ENCODE measurements at places on chromosomes 4 and X.

DNA sequence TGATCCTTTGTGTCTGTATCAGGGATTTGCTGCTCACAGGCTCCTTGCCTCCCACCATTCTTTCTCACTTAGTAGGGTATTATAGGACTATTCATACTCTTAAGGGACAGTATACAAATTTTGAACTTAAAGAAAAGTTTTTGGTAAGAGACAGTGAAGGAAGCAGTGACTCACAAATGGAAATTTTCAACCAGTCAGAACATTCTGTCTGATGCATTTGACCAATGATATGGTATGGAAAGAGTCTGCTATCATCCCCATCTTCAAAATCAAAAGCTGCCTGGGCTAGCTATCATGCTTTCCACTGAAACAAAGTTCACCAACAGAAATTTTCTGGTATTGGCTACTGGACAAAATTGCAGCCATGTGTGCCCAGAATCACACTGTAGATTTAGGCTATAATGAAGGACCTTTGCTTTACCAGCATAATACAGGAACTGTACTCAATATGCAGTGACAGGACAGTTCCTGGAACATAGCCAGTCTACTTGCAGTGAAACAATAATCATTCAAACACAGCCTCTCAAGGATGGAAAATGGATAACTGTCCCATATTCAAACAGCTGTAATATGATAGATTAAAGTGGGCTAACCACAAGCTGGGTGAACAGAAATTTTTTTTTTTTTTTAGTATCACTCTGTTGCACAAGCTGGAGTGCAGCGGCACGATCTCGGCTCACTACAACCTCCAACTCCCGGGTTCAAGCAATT lies 109.0 kb upstream of the ACSL4 start:
- no peak for DNase-seq

DNA sequence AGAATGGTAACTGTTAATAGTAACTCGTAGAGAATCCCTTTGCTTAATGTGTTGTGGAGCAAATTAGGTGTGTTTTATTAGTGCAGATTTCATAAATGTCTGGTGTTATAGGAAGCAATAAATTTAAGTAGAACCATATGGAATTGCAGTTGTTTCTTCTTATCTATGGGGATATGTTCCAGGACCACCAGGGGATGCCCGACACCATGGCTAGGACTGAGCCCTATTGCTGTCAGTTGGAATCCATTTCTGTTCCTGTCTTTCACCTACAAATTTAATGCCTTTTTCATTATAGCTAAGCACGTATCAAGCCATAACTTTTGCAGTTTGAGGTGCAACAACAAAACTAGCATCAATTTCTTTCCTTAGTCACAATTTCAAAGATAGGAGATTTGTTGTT lies 72.5 kb downstream of the DDIT4L start:
- DNase-seq = no peak

GRCh38 chr4:179872755-179873154 lies 2370.4 kb upstream of the TENM3 start:
- no peak for DNase-seq

DNA sequence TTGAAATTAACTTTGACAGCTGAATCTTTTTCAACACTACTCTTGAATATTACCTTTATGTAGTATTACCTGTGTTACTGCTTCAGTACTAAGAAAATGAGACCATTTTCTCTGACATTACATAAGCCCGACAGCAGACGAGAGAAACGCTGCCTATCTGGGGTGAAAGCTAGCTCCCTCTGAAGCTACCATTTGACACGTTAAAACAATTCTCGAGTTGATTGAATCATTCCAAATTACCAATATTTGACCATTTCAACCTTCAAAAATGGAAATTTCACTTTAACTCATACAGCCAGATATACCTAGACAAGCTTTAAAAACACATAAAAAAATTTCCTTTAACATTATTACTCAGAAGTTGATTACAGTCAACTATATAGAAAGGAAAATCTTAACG lies 836 bp downstream of the GPM6A start:
- DNase-seq = no peak

GRCh38 chr4:36142504-36142903 lies 101.8 kb downstream of the ARAP2 start:
- DNase-seq = no peak

DNA sequence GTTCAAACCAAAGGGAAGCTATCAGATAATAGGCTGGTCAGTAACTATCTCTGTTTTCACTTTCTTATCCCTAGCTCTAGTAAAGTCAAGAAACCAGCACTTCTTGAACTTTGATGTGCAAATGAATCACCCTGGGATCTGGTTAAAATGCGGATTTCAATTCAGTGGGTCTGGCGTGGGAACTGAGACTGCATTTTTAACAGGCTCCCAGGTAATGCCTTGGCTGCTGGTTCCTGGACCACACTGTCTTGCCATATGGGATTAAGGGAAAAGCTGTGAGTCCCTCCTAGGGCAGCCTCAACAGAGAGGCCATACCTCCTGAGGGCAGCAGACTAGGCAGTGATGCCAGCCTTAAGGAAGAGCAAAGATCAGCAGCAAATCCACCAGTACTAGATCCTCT lies 1.7 kb downstream of the RNF175 start:
- DNase-seq = no peak

- DNase-seq = peak; percentile 72
Measured at GRCh38 chr4:6873792-6874461, 35.7 kb upstream of the TBC1D14 start.

DNA sequence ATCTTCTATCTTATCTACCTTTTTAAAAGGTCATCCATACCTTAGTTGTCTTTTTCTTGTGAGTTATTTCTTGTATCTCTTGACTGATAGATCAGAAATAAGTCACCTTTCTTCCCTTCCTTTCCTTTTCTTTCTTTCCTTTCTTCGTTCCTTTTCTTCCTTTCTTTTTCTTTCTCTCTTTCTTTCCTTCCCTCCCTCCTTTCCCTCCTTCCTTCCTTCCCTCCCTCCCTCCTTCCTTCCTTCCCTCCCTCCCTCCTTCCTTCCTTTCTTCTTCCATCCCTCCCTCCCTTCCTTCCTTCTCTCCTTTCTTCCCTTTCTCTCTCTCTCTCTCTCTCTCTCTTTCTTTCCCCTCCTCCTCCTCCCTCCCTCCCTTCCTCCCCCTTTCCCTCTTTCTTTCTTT lies 93.5 kb downstream of the CEP135 start:
- DNase-seq = no peak

DNA sequence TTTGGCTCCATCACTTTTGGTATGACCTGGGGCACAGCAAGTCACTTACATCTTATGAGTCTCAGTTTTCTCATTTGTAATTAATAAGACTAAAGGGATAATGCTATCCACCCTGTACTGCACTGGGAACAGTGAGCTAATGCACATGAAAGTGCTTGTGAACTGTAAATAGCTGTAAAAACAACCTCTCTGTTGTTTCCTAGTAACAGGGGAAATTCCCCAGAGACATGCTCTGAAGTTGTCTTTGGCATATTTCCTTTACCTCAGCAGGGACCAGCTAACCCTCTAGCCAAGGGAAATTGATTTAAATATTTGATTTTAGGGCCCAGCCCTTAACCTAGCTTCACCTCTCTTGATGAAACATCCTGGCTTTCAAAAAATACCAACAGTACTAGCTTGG lies 6.1 kb upstream of the CYSLTR1 start:
- no peak for DNase-seq

- no peak for DNase-seq
Measured at GRCh38 chr4:151420250-151420807, 11.4 kb downstream of the FHIP1A start.

GRCh38 chrX:76893930-76894329 lies 466.4 kb downstream of the MAGEE1 start:
- no peak for DNase-seq

GRCh38 chr4:110492522-110492921 lies 16.6 kb downstream of the ENPEP start:
- DNase-seq = no peak

GRCh38 chrX:115592997-115593734 lies 32.2 kb downstream of the PLS3 start:
- no peak for DNase-seq

DNA sequence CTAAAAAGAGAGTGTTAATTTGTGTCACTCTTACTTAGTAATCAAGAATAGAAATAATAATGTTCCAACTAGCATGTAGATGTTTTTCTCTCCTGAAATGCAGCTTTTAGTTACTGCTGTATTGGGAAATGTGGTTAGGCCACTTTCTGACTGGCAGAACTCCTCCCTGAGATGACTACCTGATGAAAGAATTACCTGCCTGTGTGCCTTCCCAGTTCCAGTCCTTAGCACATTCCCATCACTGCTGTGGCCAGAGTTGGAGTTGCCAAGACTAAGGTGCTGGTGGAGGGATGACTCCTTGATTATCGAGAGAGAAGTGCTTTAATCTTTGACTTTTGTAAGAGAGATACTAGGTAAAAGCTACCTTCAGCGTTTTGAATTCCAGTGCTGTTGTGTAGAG lies 9.5 kb downstream of the GAB1 start:
- DNase-seq = no peak

- DNase-seq = no peak
Measured at GRCh38 chrX:152893980-152894610, 3.8 kb upstream of the ZNF185 start.

DNA sequence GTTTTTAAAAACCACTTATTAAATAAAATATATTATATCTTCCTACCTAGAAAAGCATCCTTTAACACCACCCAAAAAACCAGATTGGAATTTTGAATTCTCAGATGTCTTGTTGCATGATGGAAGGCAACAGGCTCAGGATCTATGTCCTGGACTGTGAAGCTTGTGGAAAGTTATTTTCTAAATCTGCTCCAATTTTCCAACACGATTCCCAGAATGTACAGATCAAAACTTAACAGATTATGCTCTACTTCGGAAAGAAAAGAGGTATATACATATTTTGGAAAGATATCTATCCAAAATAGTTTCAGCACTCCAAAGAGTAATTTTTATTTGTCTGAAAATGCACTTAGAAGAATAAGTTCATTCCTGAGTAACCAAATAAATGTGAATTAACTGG lies 291.7 kb upstream of the EMCN start:
- no peak for DNase-seq

DNA sequence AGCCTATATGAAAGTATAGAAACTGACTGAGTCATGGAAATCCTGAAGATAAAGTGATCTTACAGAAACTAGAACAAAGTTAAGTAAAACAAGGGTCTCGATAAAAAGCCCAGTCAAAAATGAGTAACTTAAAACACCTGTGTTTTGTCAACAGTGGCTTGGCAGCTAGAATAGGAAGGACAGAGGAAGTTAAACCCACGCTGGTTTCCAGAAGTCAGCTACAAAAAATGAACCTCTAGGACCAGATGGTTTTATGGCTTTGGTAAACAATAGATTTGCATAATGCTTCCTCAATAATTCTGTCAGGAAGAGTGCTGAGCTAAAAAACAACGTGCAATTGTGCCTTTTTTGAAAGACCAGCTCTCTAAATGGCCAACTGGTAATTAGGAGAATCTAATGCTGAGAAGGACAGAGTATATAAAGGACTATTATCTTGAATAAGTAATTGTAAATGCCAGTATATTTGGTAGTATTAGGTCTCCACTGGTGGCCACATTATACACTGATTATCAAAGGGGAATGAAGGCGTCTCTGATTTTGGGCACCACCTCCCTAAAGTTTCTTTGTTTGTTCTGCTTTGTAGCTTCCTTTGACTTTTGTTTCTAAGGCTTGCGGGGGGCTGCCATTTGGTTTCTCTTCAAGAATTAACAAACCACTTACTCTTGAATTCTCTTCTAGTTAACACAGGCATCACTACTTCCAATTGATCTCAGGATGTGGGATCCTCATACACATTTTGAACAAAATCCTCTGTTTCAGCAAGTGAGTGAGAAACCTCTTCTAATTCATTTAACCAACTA lies 72.2 kb upstream of the PPP3CA start:
- DNase-seq = no peak
